ENCODE measurements at places on chromosomes 3 and 15.

GRCh38 chr3:119352034-119352609 lies 57.9 kb downstream of the ARHGAP31 start:
- DNase-seq, result no peak

GRCh38 chr3:23202921-23203707 lies at the start of gene UBE2E2:
Gene UBE2E2 (plus strand): TSS chr3:23203327.
- peak; percentile 84 for DNase-seq

DNA sequence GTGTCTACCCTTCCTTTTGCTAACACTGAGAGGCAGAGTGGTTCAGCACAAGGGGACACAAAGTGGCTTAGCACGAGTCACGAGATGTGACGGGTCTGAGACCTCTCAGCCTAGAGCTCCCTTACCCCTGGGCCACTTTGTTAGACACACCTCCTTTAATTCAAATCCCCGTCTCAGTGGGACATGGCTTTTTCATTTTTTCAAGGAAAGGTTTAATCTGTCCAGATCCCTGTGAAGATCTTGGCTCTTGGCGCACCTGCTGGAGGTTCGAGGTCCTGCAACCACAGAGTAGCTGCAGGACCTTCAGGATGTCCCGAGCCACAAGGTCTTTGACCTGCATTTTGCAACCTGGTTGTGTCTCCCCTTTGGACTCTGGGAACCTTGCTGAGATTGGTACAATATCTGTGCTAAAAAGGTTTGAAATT lies 52.0 kb downstream of the LPP start:
- DNase-seq, result no peak

DNA sequence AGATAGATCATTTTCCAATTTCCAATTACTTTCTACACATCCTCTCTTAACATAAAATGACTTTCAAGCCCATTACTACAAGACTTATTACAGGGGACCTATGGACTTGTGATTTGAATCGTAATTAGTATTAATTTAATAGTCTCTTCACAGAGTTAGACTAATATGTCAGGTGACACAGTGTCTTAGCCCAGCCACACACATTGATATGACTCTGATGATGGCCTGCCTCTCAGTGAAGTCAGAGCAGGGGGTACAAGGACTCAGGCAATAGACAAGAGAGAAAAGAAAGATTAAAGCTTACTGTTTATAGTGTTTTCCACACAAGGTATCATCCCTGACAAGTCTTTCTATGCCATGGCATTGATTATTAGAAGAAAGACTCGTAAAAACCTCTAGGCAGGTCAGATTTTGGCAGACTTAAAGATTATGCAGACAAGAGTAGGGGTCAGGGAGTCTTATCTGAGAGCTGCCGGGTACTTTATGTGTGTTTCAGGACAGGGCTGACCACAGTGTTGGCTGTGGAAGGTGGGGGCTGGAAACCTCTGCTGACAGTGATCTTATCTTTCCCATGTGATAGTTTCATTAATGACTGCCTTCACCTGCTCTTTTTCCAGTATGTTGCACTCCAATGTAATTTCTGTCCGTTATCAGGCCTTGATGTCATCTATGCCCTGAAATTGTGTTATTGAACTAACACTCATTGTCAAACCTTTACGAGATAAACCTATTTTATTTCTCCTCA lies 50.1 kb downstream of the B3GALNT1 start:
- DNase-seq, result no peak

GRCh38 chr3:536417-536813 lies 339.9 kb downstream of the CHL1 start:
- no peak for DNase-seq

Data from A549 (cell line).